ENCODE measurements at places on chromosomes 7 and 10. TPM values are rescaled to one million over a fixed set of nuclear protein-coding genes. Genes with fewer than 3 reads are reported as not detected.

The NPC1L1 gene
- 3.2 TPM for polyA plus RNA-seq

The CNPY1 gene
- not detected for polyA plus RNA-seq

The PROSER2 gene
- polyA plus RNA-seq, result 7.8 TPM

The UPK3BL2 gene
- polyA plus RNA-seq, result 3.0 TPM

The FGFR2 gene
- polyA plus RNA-seq, result 102 TPM

The NRP1 gene
- 220 TPM for polyA plus RNA-seq

The PTN gene
- polyA plus RNA-seq, result 152 TPM

The CLEC5A gene
- 0.56 TPM for polyA plus RNA-seq

The C10orf88 gene
- polyA plus RNA-seq, result 18.4 TPM

The SYT15 gene
- 7.3 TPM for polyA plus RNA-seq

The CLDN4 gene
- polyA plus RNA-seq, result 3.7 TPM

Measured in left renal pelvis (tissue), 4 donors.